ENCODE measurements at places on chromosomes 4 and X.

DNA sequence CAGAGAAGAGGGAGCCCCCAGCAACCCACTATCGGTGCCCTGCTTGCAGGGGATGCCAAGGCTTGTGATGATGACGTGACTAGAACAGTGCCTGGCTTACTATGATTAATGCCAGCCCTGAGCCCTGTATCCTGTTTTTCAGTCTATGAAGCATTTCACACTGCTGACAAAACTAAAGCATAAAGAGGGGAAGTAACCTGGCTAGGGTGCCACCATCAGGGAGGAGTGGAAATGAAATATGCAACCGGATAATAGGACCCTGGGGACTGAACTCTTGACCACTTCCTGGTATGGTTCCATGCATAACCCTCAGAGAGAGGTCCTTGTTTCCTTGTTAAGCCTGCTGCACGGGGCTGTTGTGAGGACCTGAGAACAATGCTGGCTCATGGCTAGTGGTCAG is 50.3 kb downstream of the MED28 start:
- DNase-seq, result no peak

- no peak for DNase-seq
Observed at GRCh38 chr4:145554691-145555090, 64.5 kb upstream of the MMAA start.

DNA sequence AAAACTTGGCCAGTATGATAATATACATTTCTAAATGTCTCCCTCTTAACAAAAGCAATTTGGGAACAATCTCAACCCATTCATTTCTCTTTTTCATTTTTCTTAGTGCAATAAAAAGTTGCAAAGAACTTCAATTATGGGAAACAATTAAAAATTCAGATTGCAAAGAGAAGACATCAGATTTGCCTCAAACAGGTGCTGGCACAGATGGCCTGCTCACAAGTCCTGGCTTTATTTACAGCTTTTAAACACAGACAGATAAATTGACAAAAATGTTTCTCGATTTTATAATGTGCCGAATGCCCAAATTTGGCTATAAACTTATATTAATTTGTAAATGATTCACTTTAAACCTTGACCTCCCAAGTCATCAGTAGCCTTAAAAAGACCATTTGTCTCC is 28.7 kb downstream of the SLC4A4 start:
- no peak for DNase-seq

DNA sequence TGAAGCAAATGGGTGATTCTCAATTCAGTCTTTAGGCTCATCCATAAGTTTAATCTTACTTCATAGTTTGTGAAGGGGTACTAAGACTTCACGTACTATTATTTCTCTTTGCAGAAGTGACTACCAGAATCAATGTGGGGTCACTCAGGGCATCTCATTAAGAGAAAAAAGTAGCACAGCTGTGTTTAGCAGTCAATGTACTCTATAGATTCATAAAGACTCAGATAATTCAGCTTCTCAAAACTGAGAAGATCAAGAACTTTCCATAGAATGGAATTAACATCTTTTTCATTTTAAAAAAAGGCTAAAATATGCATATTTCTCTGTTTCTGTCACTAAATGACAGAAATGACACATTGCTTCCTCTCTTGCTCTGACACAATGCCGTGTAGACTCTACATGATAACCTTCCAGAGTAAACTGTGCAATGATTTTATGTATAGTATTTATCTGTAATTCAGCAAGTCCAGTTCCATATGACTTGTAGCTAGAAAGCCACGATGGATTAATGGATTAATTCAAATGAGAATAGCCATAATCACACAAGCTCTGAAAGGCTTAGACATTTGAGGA is 20.3 kb upstream of the LSM6 start:
- no peak for DNase-seq

GRCh38 chr4:10750714-10751113 is 66.1 kb upstream of the CLNK start:
- DNase-seq, result no peak

DNA sequence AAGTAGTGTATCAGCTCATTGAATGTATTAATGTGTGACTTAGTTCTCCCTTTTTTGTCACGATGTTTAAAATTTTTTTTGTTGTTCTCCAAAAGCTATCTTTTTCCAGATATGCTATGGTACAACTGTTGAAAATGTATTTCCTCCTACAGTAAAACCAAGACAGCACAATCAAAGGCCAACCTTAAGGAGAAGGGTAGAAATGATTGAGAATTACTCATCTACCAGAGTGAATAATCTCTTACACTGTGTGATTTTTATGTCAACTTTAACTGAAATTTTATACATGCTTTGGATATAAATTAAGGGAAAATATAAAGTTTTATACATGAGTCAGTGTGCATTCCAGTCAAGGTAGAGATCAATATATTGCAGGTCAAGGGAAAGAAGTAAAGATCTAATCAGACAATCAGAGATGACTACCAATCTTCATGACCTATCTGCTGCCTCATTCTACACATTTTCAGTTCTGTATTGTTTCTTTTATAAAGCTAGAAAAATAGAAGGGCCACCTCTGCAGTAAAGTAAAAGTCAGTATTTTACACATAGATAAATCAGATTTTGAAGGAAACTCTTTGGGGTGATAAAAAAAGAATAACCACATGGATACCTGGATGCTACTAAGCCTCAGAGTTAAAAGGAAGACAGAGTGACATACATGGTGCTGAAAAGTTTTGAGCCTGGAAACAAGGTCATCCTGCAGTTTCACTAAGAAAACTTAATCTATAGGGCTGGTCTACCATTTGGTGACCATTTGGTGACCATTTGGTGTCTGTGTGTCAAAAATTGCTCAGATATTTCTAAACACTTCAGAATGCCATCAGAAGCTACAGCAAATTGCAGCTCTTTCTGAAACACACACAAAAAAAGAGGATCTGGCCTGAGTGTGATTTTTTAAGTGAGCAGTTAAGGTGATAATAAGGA is 1.6 kb downstream of the FAM13A start:
- no peak for DNase-seq

- DNase-seq, result no peak
Observed at GRCh38 chr4:153731239-153731638, 28.6 kb downstream of the RNF175 start.

DNA sequence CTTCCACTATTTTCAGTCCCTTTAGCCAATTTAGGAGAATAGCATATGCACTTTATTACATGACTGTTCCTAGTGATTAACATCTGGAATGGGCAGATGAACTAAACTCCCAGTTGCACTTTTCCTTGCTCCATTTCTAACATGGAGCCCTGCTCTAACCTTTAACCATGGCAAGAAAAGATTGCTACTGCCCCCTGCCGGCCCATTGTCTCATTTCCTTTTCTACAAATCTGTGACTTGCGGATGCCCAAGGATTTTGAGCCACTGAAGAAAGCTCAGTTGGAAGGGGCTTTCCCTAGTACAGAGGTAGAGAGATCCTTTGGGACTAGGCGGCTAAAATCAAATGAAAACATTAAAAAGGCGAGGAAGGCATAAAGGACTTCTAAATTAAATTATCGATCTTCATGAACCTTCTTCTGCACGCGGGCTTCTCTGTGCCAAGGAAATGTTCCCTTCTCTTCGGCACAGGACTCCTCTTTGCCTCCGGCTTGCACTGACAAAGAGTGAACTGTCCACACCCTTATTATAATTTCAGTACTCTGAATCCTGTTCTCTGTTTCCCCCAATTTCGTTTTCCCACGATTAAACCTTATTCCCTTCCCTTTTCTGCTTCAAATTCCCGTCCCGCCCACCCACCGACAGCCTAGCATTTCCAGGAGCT is 577 bp upstream of the GLRA2 start:
- no peak for DNase-seq

DNA sequence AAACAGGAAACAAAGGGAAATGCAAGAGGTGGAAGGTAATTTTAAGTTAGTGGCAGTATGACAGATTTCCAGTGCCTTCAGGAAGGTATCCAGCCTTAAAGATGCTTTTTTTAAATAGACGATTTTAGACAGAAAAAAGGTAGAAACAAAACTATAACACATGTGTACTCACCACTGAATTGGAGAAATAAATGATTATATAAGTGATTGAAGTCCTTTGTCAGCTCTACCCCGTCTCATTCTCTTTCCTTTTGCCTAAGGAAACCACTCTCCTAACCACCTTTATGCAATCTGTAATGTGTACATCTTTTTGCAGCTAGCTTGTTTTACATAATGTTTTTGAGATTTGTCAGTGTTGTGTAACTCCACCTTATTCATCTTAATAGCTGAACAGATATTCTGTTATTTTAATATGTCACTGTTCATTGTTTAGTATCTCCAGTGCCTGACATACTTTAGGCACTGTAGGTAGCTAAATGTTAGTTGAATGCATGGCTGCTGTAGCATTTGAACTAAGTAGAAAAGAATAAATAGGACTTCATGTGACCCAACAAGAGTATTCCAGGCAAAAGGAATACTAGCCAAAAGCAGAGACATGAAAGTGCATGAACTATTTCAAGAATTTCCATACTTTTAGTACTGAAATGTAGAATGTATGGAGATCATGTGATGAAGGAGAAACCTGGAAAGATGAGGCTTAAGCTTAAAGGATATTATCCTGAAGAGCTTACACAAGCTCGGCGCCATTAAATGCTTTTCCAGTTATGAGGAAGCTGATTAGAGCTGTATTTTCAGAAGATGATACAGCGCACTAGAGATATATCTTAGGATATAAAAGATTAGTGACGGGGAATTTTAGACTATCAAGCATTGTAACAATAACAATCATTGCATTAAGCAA is 865 bp downstream of the FAM200B start:
- DNase-seq, result no peak

DNA sequence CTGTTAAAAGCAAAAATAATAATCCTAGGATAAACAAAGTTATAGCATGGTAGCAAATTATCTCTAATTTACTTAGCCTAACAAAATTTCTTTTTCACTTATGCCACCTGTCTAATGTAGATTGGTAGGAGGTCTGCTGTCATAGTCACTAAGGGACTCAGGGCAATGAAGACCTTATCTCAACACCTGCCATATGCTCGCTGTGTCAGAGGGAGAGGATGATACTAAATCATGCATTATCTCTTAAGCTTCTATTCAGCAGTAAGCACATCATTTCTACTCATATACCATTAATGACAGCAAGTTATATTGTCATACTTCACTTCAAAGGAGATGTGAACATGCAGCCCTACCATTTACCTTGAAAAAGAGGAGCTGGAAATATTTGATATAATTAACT is 44.1 kb downstream of the AFM start:
- DNase-seq, result no peak

DNA sequence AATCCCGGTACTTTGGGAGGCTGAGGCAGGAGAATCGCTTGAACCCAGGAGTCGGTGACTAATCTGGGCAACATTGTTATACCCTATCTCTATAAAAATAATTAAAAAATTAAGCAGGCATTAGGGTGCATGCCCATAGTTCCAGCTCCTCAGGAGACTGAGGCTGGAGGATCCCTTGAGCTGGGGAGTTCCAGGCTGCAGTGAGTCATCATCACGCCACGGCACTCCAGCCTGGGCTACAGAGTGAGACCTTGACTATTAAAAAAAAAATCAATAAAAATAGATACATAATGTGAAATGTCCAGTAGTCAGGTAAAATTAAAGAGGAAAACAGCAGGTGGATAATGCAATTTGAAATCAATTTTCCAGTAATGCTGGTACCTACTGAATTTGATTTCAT is 14.6 kb downstream of the ADGRL3 start:
- no peak for DNase-seq

- DNase-seq, result peak; percentile 15
Observed at GRCh38 chr4:185559915-185560281, 24.6 kb upstream of the PDLIM3 start.

DNA sequence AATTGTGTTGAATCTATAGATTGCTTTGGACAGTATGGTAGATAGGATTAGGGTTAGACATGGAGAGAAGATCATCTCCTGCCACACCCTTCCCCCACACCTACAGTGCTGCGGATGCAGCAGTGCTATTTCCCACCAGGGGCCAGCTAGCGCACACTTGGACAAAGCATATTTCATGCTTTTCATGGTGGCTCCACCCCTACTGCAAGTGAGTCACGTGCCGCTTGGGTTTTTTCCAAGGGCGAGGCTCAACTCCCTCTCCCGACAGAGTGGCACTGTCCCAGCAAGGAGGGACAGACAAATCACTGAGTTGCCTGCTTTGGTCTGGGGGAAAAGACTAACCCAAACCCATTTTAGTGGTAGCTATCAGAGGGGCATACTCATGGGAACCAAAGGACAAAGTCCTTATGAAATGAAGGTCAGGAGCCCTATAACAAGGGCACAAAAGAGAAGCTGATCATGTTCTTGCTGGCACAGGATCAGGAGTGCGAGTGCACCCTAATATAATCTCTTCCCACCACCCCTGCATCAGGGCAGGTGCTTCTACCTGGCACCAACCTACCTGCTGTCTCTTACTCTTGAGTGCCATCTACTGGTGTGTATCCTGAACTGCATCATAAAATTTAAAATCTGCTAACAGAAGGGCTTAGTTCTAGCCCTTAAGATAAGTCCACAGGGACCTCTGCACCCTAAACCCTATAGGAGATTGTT is 55.1 kb upstream of the PGAM4 start:
- peak; percentile 7 for DNase-seq

GRCh38 chr4:152997288-152997687 is 61.2 kb downstream of the FHDC1 start:
- no peak for DNase-seq

GRCh38 chrX:2693113-2694002 is 2.3 kb downstream of the CD99 start:
- DNase-seq, result no peak

- DNase-seq, result no peak
Observed at GRCh38 chrX:110004215-110004614, 1.3 kb downstream of the TMEM164 start.

- DNase-seq, result no peak
Observed at GRCh38 chrX:39176105-39176504, 374.8 kb downstream of the MID1IP1 start.

DNA sequence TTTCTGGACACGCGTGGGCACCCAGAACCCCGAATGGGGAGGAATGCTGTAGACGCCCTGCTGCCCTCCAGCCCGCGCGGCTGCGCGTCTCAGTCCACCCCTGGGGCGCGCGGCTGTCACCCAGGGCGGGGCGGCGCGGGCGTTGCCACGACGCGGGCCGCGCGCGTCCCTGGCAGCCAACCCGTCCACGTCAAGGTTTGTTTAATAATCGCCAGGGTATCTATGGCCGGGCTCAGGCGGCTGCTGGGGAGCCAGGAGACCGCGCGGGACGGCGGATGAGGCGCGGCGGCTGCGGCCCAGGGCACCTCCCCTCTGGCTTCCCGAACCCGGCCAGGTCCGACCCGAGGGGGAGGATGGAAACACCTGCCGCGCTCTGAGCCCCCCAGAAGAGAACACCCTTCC is at the start of gene SPATA18:
Gene SPATA18, plus strand, starts transcription at position 92 of the 402 bp plus-strand sequence. CDS start 401 bp downstream, outside the sequence.
- DNase-seq, result no peak
